Calu3 (cell line): ENCODE measurements at places on chromosomes 5 and 9.

DNA sequence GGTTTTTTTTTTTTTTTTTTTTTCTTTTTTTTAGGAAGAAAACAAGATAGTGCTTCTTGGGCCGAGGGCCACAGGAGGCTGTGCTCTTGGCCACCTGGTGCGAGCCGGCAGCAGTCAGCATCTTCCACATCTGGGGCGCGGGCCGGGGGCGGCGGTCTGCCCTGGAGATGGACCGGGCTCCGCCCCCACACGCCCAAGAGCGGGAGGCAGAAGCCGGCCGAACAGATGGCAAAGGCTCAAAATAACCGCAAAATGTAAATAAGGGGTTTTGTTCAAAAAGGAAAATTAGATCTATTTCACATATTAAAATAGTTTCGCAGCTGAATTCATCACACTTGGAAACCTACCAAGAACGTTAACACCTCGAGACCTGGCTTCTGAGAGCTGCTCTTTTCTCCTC lies 51.5 kb upstream of the UBAC1 start:
- DNase-seq: no peak
- H3K27ac ChIP-seq: no peak overlapping the region
- H3K27me3 ChIP-seq: no peaks in the 10 kb centered on the region
- peaks cover 14% of the 10 kb centered on the region for H3K36me3 ChIP-seq
- H3K4me3 ChIP-seq: no peak overlapping the region

DNA sequence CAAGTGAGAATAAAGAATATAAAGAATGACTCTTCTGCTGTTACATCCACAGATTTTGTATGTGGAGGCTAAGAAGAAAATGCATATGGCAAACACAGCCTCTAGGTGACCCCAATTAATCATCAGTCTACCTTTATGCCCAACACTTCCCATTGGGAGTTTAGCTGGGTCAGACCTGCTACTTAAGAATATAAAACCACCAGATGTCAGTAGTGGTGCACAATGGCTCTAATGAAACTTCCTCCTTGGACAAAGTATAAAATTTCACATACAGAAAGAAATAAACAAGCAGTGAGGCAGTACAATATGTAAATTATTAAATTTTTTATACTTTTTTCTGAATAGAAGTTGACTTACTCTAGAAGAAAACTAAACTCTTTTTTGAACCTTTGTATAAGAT lies 539.9 kb downstream of the BRINP1 start:
- H3K27ac ChIP-seq: no peak overlapping the region
- no peaks in the 10 kb centered on the region for H3K36me3 ChIP-seq
- H3K27me3 ChIP-seq: no peaks in the 10 kb centered on the region
- H3K4me1 ChIP-seq: no peaks in the 10 kb centered on the region

DNA sequence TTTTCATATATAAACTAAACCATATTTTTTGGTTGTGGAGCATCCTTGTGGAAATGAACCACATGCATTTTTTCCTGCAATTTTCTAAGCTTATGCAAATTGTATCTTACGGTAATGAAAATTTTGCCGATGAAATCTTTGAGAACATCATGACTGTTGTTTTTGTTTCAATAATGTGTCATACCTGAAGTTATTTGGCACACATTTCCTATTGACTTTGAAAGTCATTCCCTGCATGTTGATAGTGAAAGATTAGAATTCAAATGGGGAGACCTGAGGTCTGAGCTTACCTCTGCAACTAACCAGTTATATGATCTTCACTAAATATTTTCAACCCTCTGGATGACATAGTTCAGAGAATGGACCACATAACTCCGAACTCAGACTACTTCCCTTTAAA lies 88.5 kb downstream of the PRR16 start:
- no peak overlapping the region for H3K4me3 ChIP-seq
- H3K27ac ChIP-seq: no peak overlapping the region
- no peaks in the 10 kb centered on the region for H3K36me3 ChIP-seq
- no peak for DNase-seq

- peaks cover 15% of the 10 kb centered on the region for H3K36me3 ChIP-seq
- peaks cover 11% of the 10 kb centered on the region for H3K4me1 ChIP-seq
- H3K27ac ChIP-seq: no peak overlapping the region
- no peak overlapping the region for H3K4me3 ChIP-seq
These were observed 113.7 kb downstream of the TRIO start for GRCh38 chr5:14256756-14257393.
